ENCODE measurements at places on chromosomes 11 and 22.

- no peak for DNase-seq
These were observed 5.6 kb downstream of the PICK1 start for GRCh38 chr22:38062791-38063190.

DNA sequence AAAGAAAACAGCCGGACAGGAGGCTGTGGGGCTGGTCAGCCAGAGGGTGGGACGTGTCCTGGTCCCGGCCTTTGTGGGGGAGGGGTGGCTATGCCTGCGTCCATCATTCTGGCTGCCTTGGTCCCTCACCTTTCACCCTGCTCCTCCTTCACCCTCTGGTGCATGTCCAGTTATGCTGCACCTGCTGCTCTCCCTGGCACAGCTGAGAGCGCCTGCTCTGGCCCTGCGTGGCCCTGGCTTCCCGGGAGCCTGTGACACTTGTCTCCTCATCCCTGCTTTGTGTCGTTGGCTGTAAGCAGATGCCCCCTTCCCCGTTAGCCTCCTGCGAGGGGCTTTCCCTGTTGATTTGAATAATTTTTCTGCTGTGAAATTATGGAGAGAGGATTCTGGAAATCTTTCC, 16.6 kb downstream of the PHRF1 start:
- DNase-seq: no peak

DNA sequence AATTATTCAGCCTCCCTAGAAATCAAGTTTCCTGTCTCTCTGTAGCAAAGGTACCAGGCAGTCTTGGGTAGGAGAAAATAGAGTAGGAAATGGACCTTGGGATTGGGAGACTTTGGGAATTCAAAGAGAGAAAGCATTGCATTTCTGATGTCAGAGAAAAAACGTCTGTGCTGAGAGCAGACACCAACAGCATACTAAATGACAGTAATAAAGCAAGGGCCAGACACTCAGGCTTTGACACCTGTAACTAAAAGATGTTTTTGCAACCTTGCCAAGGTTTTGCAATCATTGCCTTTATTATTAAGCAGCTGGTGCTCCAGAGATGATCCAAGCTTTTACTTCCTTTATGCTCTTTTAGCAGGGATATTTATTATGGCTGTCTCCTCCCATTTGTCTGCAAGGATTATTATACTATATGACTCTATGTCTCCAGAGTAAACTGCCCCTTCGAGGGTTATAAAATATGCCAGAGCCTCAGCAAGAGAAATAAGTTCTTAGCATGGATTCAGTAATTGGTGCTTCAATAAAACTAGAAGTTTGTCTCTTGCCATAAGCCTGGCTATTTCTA, 85.2 kb upstream of the GRAMD1B start:
- DNase-seq: no peak

GRCh38 chr22:40202225-40202944, 24.7 kb downstream of the TNRC6B start:
- no peak for DNase-seq

- DNase-seq: no peak
These were observed 25.4 kb downstream of the TRIM44 start for GRCh38 chr11:35688023-35688422.

GRCh38 chr11:115083144-115083806, 404.9 kb downstream of the NXPE2 start:
- no peak for DNase-seq

- no peak for DNase-seq
These were observed 1.6 kb downstream of the SMIM38 start for GRCh38 chr11:69157156-69157821.

DNA sequence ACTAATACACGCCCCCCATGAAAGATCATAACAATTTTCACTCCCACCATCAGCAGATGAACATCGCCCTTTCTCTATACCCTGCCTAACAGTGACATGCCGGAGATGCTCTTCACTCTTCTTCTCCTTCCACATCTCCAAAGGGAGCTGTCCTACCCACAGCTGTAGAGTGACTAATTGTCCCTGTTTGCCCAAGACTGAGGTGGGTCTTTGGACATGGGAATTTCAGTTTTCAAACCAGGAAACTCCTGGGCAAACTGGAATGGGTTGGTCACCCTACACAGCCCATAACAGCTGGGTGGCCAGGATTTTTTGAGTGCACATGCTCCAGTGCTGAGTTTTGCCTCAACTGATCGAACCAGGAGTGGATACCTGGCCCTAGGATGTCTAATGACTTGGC, 90.6 kb upstream of the TIMP3 start:
- no peak for DNase-seq
